SJCRH30 (cell line): ENCODE measurements at places on chromosomes 2 and 18.

DNA sequence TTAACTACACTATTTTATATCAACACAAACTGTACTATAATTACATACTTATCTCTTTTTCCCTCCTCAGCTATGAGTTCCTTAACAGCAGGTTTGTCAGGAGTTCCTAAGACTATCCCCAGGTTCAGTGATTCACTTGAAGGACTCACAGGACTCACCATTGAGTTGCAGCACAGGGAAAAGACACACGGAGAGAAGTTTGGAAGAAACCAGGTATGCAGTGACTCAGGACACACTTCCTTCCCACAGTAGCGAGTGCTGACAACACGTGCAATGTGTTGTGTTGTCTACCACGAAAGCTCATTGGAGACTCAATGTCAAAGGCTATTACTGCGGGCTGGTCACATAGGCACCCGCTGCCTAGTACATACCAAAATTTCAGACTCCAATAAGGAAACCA is 32.0 kb downstream of the MGAT4A start:
- H3K4me3 ChIP-seq = no peak overlapping the region
- no peak for DNase-seq
- no peaks in the 10 kb centered on the region; the same call in 1 of the 2 replicates for H3K27me3 ChIP-seq
- H3K4me1 ChIP-seq = no peaks in the 10 kb centered on the region
- H3K27ac ChIP-seq = no peak overlapping the region
- H3K36me3 ChIP-seq = no peaks in the 10 kb centered on the region

DNA sequence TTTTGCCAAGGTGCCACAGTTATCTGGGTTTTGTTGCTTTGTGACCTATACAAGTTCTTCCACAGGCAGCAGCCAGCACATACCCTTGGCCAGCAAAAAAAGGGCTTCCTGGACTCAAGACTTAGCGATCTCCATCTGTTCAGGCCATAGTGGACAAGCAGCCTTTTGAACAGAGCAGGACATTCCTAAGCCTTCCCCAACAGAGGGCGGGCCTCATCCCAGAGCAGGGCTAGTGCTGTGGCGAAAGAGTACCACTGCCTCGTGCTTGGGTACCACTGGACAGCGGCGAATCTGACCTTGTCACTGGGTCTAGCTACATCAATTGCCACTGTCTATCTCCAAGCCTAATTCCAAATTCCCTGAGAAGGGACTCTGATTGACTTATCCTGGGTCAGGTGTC is 56.4 kb downstream of the NAB1 start:
- no peaks in the 10 kb centered on the region for H3K4me1 ChIP-seq
- no peak overlapping the region for H3K27ac ChIP-seq
- no peaks in the 10 kb centered on the region for H3K27me3 ChIP-seq

DNA sequence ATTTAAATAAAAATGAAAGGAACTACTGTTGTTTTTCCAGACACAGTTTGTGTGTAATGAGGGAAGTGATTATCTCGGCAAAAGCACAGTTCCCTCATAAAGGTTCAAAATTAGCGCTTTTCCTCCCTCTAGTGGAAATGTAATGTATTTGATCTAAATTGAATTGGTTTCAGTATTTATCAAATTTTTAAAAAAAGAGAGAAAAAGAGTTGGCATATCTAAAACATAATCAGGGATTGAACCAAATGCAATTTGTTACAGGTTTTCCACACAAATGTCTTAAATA is 37.5 kb downstream of the CMPK2 start:
- no peak overlapping the region for H3K4me3 ChIP-seq
- no peak for DNase-seq
- no peak overlapping the region for H3K27ac ChIP-seq
- no peaks in the 10 kb centered on the region for H3K36me3 ChIP-seq
- 0 out of 2 replicates have a peak, but pooled peaks cover 3% of the 10 kb centered on the region for H3K4me1 ChIP-seq

- H3K36me3 ChIP-seq = no peaks in the 10 kb centered on the region
- H3K27ac ChIP-seq = no peak overlapping the region
- no peak overlapping the region for H3K4me3 ChIP-seq
- H3K27me3 ChIP-seq = no peaks in the 10 kb centered on the region
- peaks cover 5% of the 10 kb centered on the region; the same call in 1 of the 2 replicates for H3K4me1 ChIP-seq
- DNase-seq = no peak
These were observed 264.2 kb upstream of the EPAS1 start for GRCh38 chr2:46032996-46033395.

DNA sequence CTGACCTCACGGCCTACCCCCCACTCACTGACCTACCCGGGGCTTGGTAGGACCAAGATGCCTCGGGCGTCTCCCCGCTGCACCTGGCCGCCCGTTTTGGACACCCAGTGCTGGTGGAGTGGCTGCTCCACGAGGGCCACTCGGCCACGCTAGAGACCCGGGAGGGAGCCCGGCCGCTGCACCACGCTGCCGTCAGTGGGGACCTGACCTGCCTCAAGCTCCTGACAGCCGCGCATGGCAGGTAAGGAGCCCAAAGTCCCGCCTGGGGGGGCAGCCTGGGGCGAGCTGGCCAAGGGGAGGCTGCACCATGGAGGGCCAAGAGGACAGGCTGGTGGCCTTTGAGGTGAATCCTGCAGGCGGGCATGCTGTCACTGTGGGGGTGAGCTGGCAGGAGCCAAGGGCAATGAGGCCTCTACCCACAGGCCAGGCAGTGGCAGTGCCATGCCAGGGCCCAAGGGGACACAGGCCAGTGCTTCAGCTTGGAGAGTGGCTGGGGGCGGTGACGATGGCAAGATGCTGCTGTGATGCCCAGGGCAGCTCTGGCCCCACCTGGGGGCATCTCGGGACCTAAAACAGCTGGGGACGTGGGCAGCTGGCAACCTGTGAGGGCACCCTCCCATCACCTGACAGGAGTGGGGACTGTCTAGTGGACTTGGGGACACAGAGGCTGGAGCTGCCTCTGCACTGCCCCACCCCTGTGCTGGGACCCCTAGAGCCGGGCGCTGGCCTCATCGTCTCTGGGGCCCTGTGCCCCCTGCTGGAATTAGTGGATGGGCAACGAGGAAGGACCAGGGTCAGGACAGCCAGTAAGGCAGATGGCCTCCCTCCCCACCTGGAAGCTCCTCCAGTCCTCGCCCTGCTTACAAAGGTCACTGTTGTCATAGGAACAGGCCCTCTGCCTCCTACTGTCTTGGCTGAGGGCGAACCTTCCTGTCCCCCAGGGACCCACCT is 2.0 kb downstream of the ESPNL start:
- H3K4me3 ChIP-seq = no peak overlapping the region
- H3K36me3 ChIP-seq = no peaks in the 10 kb centered on the region
- H3K27me3 ChIP-seq = peaks cover 4% of the 10 kb centered on the region; the same call in 1 of the 2 replicates
- peaks cover 16% of the 10 kb centered on the region for H3K4me1 ChIP-seq
- H3K27ac ChIP-seq = no peak overlapping the region

DNA sequence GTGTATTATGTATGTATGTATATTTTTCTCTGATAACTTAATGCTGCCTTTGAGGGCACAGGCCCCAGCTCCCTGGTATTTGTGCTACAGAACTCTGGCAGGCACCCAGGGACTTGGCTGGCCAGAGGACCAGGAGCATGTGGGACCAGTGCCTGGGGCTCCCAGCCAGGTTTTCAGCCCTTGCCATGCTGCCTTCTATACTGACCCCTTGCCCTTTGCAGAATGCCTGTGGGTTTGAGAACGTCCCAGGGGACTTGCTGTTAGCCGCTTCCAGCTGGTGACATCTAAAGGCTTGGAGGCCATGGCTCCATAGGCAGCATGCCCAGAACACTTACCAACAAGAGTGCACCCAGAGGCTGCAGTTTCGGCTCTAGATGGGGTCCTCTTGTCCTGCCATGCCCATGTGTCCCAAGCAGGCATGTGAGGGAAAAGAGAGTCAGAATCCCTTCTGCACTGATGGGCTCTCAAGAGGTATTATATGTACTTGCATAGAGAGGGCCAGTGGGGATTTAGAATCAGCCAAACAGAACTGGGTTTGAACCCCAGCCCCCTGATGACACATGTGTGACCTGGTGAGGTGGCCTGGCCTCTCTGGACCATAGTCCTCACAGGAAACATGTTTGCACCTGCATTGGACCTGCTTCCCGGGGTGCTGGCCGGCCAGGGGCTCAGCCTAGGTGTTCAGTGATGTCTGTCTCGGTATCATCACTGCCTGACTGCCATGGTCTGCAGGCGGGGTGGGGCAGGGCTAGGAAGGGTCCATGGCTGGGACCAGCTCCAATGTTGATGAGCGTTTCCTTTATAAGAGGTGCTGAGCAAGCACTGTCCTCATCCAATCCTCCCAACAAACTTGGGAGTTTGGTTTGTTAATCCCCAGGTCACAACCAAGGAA is 119.2 kb upstream of the FHL2 start:
- H3K27ac ChIP-seq = no peak overlapping the region
- H3K27me3 ChIP-seq = no peaks in the 10 kb centered on the region
- H3K4me1 ChIP-seq = peaks cover 13% of the 10 kb centered on the region
- no peaks in the 10 kb centered on the region for H3K36me3 ChIP-seq
- H3K4me3 ChIP-seq = no peak overlapping the region

DNA sequence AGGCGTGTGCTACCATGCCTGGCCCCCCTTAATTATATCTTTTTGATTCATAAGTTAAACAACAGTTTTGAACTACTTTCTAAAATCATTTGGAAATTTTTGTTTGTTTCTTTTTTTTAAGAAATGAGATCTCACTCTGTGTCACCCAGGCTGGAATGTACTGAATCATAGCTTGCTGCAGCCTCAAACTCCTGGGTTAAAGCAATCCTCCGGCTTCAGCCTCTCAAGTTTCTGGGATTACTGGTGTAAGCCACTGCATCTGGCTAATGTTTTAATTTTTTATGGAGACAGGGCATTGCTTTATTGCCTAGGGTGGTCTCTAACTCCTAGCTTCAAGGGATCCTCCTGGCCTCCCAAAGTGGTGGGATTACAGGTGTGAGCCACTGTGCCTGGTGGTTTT is 71.5 kb downstream of the BABAM2 start:
- no peak for DNase-seq
- no peak overlapping the region for H3K4me3 ChIP-seq
- H3K4me1 ChIP-seq = peaks cover 10% of the 10 kb centered on the region
- H3K36me3 ChIP-seq = no peaks in the 10 kb centered on the region
- H3K27me3 ChIP-seq = no peaks in the 10 kb centered on the region

DNA sequence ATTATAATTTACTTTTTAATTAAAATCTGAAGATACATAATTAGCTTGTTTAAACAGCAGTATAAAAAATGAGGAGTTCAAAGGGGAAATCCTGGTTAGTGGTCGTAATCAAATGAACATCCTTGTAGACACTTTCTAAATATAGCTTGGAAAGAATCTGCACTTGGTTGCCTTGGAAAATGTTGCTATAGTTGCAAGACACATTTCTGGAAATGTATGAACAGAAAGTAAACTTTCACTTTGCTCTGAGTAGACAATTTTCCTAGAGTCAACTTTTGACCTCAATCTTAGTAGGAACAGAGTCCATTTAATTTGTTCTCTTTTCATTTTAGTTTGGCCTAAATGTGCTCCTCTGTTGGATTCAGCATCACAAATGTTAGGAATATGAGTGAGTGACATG is 38.3 kb downstream of the GCA start:
- no peaks in the 10 kb centered on the region for H3K4me1 ChIP-seq
- no peaks in the 10 kb centered on the region for H3K27me3 ChIP-seq
- no peak overlapping the region for H3K4me3 ChIP-seq
- no peak for DNase-seq
- H3K36me3 ChIP-seq = no peaks in the 10 kb centered on the region
- H3K27ac ChIP-seq = no peak overlapping the region

DNA sequence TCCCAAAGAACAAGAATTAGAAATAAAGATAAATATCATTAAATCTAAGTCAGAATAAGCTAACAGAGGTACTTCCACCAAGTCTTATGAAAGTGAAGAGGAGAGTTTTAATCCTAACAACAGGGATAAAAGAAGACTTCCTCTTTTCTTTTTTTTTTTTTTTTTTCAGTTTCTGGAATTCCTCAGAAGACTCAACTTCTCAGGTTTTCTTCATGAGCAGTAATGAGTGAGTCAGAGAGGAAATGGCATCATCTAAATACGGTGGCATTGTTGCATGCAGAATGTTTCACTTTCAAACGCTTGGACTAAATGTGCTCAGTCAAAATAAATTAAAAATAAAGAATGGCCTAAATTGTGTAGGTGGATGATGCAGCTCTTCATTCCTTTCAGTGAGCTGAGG is 45.6 kb upstream of the ARHGAP15 start:
- H3K27me3 ChIP-seq = no peaks in the 10 kb centered on the region
- H3K27ac ChIP-seq = no peak overlapping the region
- no peaks in the 10 kb centered on the region for H3K36me3 ChIP-seq
- H3K4me1 ChIP-seq = no peaks in the 10 kb centered on the region
- DNase-seq = no peak
- H3K4me3 ChIP-seq = no peak overlapping the region

GRCh38 chr2:169320561-169320960 is 41.8 kb downstream of the LRP2 start:
- H3K36me3 ChIP-seq = no peaks in the 10 kb centered on the region
- H3K4me3 ChIP-seq = no peak overlapping the region
- H3K4me1 ChIP-seq = no peaks in the 10 kb centered on the region
- no peak for DNase-seq

- no peak overlapping the region for H3K4me3 ChIP-seq
- peak; percentile 37 for DNase-seq
- H3K27ac ChIP-seq = no peak overlapping the region
- no peaks in the 10 kb centered on the region for H3K27me3 ChIP-seq
These were observed 103.5 kb downstream of the DNER start for GRCh38 chr2:229610872-229611271.

DNA sequence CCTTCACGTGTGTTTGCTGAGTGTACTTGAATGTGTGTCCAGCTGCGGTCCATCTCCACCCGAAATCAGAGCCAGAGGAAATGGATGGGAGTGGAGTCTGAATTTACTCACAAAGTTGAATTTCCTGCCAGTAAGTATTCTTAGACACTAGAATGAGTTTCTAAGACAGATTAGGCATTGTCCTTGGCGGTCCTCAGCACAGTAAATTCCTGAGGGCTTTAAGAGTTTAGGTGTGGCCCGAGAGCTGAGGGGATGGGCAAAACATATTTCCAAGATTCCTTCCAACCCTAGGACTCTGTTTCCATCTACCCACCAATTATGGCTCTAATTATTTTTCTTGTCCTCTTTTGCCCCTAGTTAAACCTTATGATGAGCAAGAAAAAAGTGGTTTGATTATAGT is 90.3 kb upstream of the PHLPP1 start:
- no peaks in the 10 kb centered on the region for H3K36me3 ChIP-seq
- no peak overlapping the region for H3K27ac ChIP-seq
- DNase-seq = no peak
- no peaks in the 10 kb centered on the region for H3K4me1 ChIP-seq
- no peak overlapping the region for H3K4me3 ChIP-seq

DNA sequence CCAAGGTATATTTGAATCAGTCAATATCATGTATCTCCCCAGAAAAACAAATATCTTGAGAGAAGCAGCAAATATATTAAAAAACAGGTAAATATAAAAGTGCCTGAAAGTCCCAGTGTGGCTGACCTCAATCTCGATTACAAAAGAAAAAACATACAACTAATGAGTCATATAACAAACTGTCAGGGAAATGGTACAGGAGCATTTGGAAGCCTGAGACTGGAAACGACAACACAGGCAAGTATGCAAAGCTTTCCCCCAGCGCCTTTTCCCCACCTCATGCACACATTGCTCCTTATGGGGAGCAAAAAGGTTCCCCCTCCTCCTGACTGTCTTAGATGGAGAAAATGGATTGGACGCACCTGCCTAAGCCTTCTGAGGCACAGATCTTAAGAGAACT is 230.7 kb downstream of the TMX3 start:
- no peaks in the 10 kb centered on the region for H3K36me3 ChIP-seq
- no peak overlapping the region for H3K4me3 ChIP-seq
- no peaks in the 10 kb centered on the region for H3K4me1 ChIP-seq
- no peak for DNase-seq
- H3K27ac ChIP-seq = no peak overlapping the region
- H3K27me3 ChIP-seq = no peaks in the 10 kb centered on the region
